ENCODE measurements at places on chromosomes 12 and 14.

- no peak for DNase-seq
These were observed 605.5 kb upstream of the USP15 start for GRCh38 chr12:61654698-61655097.

DNA sequence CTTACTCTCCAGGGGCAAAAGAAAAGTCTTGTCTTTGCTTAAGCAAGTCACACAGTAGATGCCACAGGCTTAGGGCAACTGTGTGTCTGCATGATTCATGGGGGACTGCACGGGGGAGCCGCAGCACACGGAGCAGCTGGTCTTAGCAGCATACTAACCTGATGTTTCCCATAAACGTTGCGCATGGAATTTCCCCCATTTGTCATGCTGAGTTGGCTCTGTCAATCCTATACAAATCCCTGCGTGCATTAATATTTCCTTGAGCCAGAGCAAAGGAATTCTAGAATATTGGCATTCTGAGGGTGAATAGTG is 71.2 kb downstream of the SAMD4A start:
- no peak for DNase-seq

DNA sequence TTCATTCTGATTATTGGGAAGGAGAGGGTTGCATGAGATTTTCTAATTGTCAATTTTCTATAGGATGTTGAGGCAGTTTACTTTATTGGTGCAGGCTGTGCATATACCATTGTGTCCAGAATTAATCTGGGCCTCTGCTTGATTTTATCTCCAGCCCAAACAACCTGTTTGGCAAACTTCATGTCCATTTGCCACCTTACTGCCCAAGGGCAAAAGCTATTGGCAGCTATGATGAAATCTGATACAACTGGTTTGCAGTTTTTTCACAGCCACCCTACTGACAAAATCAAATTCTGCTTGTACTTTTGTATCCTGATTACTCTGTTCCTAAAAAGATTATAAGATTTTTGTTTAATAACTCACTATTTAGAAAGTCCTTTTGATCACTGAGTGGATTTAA is 789.2 kb upstream of the FBXO33 start:
- no peak for DNase-seq

- DNase-seq: no peak
These were observed 177.0 kb upstream of the CNTN1 start for GRCh38 chr12:40515041-40515816.

DNA sequence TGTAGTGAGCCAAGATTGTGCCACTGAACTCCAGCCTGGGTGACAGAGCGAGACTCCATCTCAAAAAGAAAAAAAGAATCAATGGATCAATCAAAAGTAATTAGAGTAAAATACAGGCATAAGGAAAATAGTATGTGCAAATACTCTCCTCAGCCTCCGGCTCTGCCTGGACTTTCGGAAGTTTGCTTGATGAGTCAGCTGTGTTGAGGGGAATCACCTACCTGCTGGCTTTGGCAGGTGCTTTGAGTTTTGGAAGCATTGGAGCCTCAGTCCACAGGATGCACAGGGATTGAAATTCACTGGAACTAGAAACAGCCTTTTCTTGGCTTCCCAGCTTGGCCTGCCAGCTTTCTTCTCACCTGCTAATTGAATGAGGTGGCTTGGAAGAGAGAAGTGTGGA is 268.2 kb downstream of the PCNX1 start:
- DNase-seq: no peak

DNA sequence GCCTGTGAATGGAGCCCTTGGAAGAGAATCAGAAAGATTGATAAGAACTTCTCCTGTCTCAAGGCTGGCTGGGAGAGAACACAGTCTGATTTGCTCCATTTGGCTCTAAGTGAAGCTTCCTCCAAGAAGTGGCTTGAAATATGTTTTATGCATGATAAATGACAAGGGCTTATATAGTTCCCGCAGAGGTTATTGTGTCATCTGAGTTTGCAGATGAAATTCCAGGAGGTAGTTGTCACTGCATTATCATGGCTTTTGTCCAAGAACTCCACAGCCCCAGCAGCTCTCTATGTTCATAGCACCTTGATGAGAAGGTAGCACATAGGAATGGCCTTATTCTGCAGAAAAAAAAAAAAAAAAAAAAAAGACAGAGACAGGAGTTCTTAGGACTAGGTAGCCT is 108.5 kb downstream of the DACT1 start:
- no peak for DNase-seq

- DNase-seq: no peak
These were observed 1662.6 kb upstream of the SEL1L start for GRCh38 chr14:83196236-83196635.

DNA sequence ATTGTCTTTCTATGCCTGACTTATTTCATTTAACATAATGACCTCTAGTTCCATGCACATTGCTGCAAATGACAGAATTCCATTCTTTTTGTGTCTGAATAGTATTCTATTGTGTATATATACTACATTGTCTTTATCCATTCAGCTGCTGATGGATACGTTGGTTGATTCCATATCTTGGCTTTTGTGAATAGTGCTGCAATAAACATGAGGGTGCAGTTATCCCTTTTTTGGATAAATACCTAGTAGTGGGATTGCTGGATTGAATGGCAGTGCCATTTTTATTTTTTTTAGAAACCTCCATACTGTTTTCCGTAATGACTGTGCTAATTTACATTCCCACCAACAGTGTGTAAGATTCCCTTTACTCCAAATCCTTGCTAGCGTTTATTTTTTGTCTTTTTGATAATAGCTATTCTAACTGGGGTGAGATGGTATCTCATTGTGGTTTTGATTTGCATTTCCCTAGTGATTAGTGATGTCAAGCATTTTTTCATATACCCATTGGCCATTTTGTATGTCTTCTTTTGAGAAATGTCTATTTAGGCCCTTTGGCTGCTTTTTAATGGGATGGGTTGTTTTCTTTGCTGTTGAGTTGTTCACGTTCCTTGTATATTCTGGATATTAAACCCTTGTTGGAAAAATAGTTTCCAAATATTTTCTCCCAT is 2.3 kb downstream of the OAS2 start:
- peak; percentile 39 for DNase-seq

DNA sequence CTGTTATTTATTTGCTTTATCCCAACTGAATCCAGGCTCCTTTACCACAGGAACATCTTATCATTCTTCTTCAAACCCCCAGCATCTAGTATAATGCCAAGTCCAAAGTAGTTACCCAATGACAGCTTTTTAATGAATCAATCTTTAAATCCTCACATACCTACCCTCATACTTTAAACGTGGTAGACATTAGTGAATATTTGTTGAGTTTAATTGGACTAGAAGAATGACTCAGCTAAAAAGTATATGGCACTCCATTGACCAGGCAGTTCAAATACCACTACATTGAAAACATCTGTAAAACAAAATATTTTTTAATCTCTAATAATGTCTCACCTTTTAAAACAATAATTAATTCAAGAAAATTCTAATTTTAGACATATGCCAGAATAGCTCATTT is 98.1 kb downstream of the ZFC3H1 start:
- no peak for DNase-seq

- DNase-seq: no peak
These were observed 328.0 kb upstream of the ATP2B1 start for GRCh38 chr12:90036637-90037036.

DNA sequence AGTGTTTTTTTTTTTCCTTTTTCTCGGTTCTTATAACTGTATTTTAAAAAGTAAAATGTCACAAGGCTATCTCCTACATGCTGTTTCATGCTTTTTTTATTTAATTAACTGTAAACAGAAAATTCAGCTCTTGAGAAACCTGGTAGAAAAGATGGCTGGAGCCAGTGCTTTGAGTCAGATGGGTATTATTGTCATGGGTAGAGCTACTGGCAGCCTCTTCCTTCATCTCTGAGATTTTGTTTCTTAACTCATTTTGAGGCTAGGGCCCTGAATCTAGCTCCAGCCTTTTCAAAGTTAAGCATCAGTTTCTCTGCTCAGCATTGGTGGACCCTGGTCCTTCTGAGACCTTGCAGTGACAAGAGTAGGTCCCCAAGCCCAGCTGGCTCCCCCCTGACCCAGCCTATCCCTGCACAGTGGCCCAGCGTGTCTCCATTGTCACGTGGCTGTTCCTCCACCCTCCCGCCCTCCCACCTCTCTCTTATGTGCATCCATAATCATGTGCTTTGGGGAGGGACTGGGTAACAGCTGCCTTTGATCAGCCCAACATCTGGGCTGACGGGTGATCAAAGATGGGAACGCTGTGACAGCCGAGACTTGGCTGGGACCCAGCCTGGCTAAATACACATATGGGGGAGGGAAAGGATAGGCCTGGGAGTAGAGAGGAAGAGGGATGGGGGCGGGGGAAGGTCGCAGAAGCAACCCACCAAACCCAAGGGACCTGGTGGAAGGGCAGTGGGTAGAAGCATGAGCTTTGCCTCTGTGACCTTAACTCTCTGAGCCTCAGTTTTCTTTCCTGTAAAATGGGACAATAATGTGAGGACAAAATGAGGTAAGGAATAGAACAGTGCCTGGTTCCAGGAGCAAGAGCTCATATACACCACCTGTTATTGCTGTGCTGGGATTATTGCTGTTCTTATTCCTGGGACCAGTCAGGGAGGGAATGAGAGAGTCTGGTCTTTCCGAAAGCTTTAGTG is 24.4 kb upstream of the RBM19 start:
- DNase-seq: no peak

DNA sequence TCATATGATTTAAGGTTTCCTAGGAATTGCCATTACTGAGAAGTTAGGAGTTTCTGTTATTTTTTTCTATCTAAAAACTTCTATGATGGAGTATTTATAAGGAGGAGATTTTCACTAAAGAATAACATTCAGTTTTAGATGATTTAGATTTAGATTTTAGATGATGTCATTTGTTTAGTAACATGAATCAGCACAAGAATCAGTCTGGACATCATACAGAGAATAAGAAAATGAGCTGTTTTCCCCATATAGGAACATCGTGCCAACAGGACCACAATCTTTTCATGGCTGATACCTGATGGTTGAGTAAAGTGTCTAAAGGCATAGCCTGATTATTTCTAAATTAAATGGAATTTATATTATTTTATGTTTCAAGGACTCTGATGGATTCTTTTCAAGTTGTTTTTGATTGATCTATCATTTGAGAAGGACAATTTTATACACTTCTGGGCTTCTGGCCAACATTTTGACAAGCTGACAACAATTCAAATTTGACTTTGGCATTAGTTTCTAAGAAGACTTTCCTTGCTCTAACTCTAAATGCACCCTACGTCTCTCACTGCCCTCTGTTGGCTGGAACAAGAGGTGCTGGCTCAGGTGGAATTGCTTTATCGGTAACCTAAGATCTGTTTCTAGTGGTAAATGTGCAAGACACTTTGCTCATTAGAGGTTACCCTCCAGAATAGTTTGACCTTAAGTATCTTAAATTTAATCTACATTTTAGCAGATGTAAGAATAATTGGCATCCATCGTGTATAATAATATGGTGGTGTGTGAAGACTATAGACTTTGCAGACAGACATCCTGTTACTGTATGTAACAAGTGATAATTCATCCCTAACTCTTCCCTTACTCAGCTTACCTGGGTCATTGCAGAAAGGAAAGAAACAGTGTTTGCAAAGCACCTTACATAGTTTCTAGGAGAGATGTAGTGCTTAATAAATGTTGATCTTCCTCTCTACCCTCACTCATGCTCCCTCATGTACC is 42.8 kb upstream of the CPSF6 start:
- DNase-seq: no peak

DNA sequence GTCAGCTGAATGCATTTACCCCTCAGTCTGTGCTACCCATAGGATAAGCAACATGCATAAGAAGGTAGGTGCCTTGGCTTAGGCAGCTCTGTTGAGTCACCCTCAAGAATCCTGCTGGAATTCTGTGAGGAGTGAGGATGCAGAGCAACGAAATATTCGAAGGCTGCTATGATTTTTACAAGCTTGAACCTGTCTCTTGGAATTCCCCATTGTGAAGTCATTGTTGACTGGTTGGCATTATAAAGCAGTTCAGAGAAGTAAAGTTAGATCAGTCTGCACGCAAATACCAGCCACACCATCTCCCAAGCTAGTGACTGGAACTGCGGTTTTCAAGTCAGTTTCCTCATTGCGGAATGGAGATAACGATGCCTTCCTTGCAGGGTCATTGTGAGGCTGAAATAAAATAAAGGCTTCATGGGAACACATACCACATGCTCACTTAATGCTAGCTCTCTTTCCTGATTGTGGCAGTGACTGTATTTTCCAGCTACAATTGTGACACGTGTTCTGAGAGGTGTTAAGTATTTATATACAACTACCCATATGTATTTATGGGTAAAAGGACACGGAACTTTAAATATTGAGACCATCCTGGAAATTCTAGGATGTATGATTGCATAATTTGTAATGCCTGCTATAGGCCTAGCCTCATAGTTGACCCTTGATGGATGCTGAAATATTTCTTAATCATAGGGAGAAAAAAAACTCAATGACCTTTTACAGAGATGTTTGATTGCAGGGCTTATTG is 96.7 kb downstream of the ETV6 start:
- DNase-seq: no peak
